Lower leg skin (tissue), 4 donors: ENCODE measurements at places on chromosomes 7 and 10. TPM values are rescaled to one million over a fixed set of nuclear protein-coding genes. Genes with fewer than 3 reads are reported as not detected.

The TSPAN12 gene
- total RNA-seq: 4.6 TPM

The PNLIPRP1 gene
- not detected for total RNA-seq

The FAM24B gene
- 4.7 TPM for total RNA-seq

The PAPOLB gene
- total RNA-seq: 0.08 TPM

The ENO4 gene
- total RNA-seq: 4.4 TPM

The OR2A1 gene
- total RNA-seq: 0.59 TPM

The PBLD gene
- 2.3 TPM for total RNA-seq

The RASA4B gene
- total RNA-seq: 21.6 TPM

The CTAGE4 gene
- total RNA-seq: 7.5 TPM

The TUBAL3 gene
- 0.93 TPM for total RNA-seq

The EVX1 gene
- total RNA-seq: not detected

The GIMAP1 gene
- 3.2 TPM for total RNA-seq

DNA sequence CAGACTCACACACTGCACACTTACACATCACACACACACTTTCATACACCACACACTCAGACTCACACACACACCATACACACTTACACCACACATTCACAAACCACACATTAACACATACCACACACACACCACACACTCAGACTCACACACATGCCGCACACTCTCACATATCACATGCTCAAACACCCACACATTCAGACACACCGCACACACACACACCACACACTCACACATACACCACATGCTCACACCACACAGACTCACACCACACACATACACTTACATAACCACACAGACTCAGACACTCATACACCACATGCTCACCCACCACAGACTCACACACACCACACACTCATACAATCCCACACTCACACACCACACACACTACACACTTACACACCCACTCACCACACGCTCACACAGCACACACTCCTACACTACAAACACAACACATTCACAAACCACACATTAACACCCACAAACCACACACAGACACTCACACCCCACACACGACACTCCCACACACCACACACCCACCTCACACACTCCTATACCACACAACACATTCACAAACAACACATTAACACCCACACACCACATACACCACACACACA lies 125.4 kb downstream of the EVX1 start:
- no peak for DNase-seq

- DNase-seq: no peak
These were observed 150.6 kb upstream of the PCBD1 start for GRCh38 chr10:71038921-71039320.

DNA sequence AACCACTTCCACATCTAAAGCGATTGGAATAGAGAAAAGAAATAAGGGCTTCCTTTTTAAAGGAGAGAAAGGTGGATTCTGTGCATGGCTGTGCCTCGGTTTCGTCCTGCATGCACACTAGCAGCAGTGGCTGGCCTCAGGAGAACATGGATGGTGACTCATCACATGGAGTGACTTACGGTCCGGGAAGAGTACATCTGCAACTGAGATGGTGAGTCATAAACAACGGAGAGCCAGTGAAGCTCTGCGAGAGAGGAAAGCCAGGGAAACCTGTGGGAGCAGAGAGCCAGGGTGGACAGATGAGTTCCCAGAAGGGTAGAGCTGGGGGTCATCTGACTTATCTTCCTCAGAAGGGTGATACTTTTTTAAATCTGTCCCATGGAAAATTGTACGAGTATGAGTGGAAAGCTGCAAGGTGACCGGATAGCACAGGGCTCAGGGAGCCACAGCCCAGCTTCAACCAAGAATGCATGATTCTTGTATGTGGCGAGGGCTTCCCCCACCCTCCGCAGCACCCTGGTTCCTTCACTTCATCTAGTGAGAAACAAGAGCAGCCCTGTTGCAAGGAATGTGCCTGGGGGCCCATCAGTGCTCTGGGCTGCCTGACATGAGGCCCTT lies 259.1 kb downstream of the KLF6 start:
- peak; percentile 68 for DNase-seq

DNA sequence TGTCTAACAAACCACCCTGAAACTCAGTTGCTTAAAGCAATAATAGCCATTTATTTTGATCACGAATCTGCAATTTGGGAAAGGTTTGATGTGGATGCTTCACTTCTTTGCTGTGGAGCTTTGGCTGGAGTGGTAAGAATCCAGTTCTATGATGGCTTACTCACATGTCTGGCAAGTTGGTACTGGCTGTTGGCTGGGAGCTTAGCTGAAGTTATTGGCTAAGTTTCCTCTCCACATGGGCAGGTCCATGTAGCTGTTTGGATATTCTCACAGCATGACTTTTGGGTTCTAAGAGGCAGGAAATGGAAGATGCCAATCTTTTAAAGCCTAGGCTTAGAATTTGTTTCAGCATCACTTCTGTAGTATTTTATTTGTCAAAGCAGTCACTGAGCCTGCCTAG lies 277.6 kb upstream of the NRP1 start:
- DNase-seq: peak; percentile 26

DNA sequence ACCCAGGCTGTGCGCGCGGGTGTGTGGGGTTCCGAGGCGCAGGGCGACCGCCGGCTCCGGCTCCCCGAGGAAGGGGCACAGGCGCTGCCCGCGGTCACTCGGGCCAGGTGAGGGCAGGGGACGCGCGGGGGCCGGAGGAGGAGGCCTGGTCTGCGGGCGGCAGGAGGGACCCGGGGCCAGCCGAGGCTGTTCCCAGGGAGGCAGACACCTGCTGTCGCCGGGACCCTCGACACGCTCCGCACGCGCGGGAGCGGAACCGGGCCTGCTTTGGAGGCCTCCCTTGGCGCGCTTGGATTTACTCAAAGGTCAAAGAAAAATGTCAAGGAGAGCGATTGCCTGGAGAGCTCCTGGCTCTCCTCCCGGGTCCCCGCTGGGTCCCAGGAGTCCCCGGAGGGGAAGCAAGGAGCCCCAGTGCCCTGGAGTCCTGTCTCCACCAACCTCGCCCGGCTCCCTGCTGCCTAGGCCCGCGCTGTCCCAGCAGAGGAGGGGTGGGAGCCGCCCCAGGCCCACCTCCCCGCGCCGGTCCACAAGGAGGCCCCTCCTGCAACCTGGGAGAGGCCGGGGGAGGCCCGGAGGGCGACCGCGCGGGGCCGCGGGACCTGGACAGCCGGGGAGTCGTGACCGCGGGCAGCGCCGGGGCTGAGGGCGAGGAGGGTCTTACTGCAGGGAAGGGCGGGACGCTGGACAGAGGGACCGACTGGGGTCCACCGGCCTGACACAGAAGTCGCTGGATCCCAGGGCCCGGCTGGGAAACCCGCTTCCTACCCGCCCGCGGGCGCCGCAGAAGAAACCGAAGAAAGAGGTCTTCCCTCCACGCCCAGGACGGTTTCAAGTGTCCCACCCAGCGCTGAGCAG lies 348.9 kb downstream of the DNAJB6 start:
- peak; percentile 70 for DNase-seq

DNA sequence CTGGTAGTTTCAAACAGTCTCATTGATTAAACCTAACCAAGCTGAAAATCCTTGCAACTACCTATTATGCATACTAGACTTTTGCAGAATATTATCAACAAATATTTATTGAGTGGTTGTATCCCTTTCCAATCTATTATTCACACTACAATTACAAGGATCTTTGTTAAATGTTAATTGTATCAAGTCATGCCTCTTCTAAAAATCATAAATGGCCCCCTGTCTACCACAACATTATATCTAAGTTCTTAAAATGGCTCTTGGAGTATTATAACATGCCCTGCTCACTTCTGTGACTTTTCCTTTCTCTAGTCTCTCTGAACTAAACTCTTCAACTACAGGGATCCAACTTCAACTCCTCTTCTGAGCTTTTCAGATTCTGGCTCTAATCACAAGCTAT lies 219.3 kb downstream of the IMMP2L start:
- DNase-seq: no peak

DNA sequence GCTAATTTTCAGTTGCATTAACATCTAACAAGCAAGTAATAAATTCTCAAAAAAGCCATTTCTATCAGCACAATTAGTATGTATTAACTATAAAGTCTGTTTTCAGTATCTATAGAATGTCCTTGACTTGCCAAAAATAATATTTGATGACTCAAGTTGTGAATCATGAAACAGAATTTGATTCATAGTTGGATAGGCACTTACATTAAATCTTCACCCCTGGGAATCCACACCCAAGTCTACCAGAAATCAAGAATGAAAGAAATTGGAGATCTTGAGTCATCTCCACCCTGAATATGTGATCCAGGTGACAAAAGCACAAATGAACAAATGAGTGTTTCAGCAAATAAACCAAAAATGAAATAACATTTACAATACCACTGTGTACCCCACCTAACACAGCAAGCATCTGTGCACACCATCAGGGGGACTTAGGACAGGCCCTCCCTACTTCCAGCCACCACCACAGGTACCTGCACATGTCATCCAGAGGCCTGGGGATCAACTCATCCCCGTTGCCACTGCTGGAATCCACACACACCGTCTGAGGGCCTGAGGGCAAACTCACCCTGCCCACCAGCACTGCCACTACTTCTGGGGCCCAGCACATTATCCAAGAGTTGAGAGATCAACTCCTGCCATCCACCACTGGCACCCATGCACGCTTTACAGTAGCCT lies 160.1 kb downstream of the MTERF1 start:
- DNase-seq: no peak

DNA sequence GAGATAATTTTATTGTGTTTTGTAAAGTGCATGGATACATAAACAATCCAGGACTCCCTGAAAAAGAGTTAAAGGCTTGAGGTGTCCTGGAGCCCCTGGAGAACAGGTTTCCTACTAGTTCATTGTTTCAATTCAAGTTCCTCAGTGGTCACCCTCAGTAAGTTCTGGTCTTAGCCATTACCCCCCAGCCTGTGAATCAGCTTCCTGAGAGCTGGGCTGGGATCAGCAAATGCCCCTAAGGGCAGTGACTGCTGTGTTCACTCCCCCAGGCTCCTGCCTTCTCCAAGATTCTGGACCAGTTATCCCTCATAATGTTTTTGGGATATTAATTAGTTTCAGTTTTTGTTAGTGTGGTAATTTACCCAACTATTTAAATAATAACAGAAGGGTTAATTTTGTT lies 151.6 kb upstream of the PRSS58 start:
- no peak for DNase-seq

- DNase-seq: no peak
These were observed 466.1 kb downstream of the PTPRN2 start for GRCh38 chr7:158121441-158122045.

GRCh38 chr10:80413271-80413996 lies 5.1 kb downstream of the PRXL2A start:
- DNase-seq: no peak

DNA sequence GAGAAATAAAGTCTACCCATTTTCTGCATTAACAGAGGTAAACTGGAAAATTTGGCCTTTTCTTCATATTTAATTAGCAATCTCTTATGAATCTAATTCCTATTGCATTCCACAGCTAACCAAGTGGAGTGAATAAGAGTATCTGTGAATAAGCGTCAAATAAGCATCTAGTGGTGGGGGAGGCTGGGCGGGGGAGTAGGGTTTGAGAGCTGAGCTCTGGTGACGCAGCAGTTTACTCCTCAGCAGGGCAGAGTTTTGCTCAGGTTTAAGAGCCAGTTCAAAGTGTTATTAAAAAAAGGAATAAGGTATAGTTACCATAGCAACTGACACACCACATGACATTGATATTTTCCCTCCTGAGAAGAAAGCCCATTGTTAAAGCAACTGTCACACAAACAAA lies 1346.8 kb upstream of the CELF2 start:
- no peak for DNase-seq

- no peak for DNase-seq
These were observed 48.2 kb downstream of the IKZF1 start for GRCh38 chr7:50352751-50353150.

DNA sequence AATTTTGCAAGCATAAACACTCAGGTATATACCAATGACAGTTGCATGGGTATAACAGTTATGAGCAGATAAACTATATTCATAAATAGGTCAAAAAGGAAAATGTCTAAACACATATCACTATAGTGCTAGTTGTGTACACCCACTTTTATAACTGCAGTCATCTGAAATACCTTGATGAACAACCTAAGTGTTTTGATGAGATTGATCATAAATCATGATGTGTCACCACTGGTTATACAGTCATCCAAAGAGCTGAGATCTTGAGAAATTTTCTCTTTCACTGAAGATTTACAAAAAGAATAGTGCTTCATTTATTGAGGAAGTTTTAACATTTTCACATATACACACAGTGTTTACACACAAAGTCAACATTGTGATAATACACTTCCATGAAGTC lies 78.6 kb upstream of the SLC25A13 start:
- DNase-seq: no peak

GRCh38 chr7:90856351-90857070 lies 260.4 kb downstream of the CDK14 start:
- DNase-seq: no peak

DNA sequence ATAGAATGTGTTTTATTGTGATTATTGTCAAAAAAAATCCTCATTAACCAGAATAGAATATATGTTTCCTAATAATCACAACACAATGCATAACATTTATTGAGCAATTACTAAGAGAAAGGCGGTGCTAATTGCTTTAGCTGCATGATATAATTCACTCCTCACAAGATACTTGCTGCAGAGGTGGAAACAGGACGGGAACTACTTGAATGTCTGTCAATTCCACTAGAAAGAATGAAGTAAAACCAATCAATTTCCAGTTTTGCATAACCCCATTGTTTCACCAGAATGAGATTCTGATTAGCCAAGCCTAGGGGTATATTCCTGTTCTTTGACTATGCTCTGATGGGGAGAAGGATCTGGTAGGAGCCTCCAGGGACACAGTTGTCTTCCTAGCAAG lies 239.1 kb upstream of the NRP1 start:
- DNase-seq: no peak

DNA sequence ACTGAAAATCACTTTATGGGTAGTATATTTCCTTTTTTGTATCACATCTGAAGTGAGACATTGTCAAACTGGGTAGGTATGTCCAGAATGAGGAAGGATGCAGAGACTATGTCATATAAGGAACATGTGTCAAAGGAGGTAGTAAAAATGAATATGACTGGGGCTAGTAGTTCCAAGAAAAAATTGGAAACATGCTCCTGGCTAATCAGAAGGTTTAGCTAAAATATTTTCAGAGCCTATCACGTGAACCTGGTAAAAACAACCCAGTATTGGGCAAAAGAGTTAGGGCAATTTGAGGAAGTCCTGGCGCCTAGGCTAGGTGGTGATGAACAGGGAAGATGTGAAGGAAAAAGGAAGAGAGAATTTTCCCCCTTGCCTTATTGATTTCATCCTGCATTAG lies 26.4 kb downstream of the ENTPD1 start:
- DNase-seq: no peak

DNA sequence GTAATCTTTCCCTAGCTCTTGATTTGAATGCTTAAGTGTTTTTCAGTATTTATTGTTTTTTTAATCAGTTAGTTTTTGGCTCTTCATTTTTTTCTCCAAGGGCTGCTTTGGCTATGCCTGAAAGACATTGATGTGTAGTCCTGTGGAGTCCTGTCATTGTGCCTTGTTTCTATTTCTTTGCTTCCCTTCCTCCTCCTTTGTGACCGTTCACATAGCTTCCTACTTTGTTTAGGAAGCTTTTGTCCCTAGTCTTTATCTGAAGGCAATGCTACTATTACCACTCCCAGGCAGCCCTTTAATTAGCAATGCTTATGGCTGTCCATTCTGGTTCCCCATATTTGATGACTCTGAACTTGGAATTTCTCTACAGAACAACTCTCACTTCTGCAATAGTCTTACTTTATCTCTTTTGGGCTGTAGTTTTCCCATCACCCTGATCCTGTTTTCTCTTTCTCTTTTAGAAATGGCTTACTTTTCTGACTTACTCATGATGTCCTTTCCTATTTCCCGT lies 39.9 kb downstream of the ADCYAP1R1 start:
- DNase-seq: no peak

- DNase-seq: no peak
These were observed 36.8 kb upstream of the AOAH start for GRCh38 chr7:36760856-36761762.

GRCh38 chr7:88358526-88358838 lies 51.8 kb upstream of the STEAP4 start:
- no peak for DNase-seq
